CD4-positive, alpha-beta T cell treated with Interleukin-15 for 1 hour (primary cell): ENCODE measurements at places on chromosomes 13 and 19.

DNA sequence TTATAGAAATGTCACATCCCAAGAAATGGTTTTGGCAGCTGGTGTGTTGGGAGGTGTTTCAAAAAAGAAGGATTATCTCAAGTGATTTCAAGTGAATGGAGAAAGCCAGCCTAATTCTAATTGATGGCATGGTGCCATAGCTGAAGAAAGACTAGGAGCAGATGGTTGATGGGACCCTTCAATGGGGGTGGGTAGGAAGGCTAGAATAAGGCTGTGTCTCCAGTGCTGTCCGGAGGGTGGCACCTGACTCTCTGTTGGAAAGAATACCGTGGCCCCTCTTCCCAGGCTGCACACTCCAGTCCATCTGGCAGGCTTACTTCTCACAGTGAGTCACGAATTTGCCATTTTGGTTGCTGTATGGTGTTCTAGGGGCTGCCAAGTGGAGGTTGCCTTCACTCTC is 51.0 kb upstream of the GPR12 start:
- DNase-seq, result no peak

DNA sequence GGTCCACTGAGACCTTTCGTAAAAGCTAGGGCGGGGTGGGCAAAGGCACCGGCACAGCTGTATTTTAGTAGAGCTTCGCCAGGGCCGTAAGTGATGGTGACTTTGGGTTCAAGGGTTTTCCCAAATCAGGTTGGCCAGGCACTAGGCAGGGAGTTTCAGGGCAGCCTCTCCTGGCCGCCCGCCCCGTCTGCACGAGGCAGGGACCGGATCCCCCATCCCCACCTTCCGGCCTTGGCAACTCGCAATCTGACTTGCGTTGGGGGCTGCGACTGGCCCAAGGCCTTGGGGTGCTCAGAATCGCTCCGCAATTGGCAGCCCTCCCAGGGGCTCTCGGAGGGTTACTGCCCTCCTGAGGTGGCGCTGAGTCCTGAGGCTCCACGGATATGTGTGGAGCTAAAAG is 4.1 kb upstream of the ZIC5 start:
- DNase-seq, result no peak

- DNase-seq, result no peak
These were observed 18.4 kb downstream of the NFIX start for GRCh38 chr19:13013649-13014048.

- no peak for DNase-seq
These were observed 235.9 kb downstream of the KLF12 start for GRCh38 chr13:73898276-73898675.

DNA sequence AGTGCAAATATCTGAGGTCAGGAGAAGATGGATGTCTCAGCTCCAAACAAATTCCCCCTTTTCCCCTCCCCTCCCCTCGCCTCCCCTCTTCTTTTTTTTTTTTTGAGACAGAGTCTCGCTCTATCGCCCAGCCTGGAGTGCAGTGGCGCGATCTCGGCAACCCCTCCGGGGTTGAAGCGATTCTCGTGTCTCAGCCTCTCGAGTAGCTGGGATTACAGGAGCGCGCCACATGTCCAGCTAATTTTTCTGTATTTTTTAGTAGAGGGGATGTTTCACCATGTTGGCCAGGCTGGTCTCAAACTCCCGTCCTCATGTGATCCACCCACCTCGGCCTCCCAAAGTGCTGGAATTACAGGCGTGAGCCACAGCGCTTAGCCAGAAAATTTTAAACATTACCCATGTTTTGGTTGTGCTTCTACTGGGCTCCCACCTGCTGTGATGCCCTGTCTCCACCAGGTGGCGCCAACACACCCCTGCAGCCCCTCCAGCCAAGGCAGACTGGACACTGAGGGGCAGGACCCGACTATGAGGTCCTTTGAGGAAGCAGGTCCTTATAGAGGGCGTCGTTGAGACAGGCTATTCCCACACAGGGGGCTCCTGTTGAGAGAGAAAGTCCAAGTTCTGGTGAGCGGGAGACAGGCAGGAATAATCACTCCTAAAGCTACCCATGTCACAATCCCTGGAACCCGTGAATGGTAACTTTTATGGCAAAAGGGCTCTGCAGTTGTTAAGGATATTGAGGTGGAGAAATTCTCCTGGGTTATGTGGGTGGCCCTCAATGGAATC is 6.3 kb downstream of the ERICH4 start:
- DNase-seq, result peak; percentile 70

DNA sequence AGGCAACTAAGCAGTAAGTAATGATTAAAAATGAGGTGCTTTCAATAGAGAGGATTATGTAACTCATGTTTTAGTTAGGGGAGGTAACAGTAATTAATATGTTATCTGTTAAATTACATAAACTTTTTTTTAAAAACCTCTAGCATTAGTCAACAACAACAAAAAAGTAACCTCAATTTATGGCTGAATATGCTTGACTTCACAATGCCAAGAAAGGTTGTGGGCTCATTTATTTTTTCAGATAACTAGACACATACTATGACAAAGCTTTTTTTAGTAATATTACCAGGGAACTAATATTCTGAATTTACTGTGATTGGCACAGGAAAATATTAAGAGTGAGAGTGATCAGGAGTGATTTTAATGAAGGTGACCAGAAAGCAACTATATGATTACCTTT is 54.9 kb downstream of the KCNRG start:
- no peak for DNase-seq

DNA sequence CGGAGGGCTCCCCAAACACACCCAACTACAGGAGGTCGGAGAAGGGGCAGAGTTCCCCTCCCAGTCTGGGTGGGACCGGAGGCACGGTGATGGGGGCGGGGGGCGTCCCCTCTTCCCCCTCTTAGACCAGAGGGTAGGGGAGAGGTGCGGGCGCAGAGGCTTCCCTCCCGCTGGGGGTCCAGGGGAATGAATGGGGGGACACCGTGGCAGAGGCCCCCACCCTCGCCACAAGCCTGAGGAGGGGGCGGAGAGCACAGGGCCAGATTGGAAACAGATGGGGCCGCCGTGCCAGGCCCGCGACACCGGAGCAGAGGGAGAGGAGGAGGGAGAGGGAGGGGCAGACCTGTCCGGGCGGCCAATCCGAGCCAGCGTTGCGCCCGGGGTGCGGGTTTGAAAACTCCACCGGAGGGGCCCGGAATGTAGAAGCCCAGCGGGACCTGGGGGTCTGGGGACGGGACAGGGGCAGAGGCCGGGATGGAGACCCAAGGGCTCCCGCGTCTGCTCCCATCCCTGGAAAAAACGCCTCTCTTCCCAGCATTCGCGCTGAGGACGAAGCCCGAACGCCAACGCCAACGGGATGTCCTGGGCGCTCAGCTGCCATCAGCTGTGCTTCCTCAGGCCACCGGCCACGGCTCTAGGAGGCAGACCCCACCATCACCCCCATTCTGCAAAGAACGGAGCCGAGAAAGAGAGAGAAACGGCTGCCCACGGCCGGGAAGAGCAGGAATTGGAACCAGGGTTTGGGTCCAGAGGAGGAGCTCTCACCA is 46.8 kb downstream of the PTPRS start:
- no peak for DNase-seq

GRCh38 chr13:33003458-33004019 is 12.7 kb upstream of the KL start:
- no peak for DNase-seq

GRCh38 chr13:35789335-35790165 is 313.1 kb upstream of the MAB21L1 start:
- no peak for DNase-seq

DNA sequence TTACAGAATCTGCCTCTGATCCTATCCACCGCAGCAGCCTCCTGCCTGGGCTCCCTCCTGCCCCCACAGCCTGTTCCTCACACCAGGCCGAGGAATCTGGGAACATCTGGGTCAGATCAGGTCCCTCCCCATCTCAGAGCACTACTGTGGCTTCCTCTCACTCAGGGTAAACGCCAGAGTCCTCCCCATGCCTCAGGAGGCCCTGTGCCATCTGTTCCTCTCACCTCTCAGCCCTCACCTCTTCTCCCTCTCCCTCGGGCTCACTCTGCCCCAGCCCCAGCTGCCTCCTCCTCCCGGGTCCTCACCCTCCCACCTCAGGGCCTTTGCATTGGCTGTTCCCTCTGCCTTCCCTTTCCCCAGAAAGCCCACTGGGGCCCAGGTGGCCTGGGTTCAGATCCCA is 18.2 kb downstream of the FCGBP start:
- no peak for DNase-seq

- no peak for DNase-seq
These were observed 842 bp downstream of the SIGLEC9 start for GRCh38 chr19:51125421-51126075.

GRCh38 chr19:41910992-41911888 is 17.0 kb downstream of the ERFL start:
- DNase-seq, result no peak

DNA sequence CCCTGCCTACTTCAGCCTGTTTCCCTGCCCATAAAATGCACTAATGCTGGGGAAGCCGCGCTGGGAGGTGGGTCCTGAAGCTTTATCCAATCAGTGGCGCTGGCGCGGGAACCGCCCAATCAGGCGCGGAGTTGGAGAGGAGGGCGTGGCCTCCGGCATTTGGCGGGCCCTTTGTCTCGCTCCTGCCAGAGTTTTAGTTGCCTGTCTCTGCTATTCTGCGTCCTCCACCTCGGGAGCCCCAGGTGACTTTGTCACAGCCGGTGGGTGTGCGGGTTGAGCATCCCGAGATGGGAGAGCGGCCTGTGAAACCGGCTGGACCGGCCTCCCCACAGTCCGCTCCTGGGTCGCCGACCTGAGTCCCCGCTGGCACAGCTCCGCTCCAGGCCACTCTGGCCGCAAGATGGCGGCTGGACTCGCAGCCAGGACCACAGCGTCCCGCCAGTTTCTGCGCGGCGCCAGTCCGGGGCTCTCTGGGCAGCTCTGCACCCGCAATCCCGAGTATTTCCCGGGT is 30.7 kb upstream of the ZNF429 start:
- DNase-seq, result peak; percentile 63

DNA sequence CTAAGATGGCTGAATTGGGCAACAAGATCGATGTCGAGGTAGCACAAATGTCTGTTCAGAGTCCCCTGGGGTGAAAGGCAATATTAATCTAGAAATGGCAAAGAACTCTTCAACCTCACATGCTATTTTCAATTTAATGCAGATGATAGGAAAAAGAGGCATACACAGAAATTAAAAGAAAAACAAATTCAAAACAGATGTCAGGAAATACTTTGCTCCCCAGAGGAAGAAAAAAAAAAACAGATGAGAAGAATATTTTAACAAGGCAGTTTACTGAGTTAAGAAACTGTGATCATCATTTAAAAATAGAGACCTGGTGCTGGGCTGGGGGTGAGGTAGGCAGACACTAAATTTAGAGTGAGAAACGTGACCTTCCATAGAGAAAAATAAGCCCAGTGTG is 421.9 kb upstream of the ARGLU1 start:
- no peak for DNase-seq

DNA sequence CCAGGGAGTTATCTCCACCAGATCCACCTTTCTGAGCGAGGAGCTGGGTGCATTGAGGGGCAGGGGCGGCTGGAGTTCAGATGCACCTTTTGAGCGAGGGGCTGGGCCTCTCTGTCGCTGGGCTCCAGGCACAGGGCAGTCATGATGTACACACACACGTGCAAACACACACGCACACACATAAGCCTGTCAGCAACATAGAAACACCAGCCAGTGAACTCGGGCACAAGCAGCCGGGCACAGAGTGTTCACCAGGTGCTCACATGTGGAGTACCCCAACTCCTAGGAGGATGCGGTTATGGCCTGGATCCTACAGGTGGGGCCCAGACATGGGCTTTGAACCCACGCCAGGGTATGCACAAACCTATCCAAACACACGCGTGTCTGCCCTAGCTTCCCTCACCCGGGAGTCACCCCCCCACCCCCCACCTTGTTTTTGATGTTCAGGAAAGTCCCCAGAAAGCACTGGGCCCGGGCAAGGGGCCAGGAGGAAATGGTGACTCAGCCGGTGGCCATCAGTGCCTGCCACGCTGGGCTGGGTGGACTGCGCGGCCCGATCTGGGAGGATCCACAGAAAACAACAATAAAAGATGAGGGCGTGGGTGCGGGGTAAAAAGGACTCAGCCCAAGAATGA is 13.3 kb downstream of the ARRDC2 start:
- peak; percentile 86 for DNase-seq

DNA sequence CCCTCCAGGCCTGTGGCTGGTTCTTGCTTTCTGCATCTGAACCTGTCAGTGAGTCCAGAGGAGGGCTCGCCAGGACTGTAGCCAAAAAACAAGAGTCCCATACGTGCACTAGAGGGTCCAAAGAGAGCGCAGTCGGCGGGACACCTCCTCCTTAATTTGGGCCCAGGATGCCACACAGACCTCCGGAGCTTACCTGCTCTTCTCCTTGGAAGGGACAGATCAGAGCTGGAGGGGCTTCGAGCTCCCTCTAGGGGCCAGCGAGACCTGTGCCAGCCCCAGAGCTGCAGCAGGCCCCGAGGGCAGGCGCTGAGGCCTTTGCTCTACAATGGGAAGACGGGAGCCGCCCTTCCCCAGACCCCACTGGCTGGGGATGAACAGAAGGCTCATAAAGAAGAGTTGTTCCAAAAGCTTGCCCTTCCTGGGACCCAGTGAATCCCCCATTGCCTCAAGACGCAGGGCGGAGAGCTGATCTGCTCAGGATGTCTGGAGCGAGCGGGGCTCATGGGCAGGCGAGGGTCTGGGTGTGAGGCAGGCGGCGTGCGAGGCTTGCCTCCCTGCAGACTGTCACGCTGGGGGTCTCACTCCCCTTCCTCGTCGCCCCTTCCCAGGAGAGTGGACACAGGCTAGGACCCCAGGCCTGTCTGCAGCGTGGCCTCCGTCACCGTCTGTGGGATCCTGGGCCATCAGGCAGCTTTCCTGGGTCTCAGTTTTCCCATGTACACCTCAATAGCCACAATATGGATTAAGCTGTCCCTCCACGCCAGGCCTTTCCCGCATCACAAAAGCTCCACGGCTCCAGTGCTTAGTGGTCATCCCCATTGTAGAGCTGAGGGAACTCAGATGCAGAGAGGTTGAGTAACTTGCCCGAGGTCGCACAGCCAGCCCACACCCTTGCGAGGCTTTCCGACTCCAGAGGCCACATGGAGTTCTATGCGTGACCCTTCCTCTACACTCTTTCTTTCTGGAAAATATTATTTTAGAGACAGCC is 46.9 kb upstream of the VSTM2B start:
- DNase-seq, result no peak

DNA sequence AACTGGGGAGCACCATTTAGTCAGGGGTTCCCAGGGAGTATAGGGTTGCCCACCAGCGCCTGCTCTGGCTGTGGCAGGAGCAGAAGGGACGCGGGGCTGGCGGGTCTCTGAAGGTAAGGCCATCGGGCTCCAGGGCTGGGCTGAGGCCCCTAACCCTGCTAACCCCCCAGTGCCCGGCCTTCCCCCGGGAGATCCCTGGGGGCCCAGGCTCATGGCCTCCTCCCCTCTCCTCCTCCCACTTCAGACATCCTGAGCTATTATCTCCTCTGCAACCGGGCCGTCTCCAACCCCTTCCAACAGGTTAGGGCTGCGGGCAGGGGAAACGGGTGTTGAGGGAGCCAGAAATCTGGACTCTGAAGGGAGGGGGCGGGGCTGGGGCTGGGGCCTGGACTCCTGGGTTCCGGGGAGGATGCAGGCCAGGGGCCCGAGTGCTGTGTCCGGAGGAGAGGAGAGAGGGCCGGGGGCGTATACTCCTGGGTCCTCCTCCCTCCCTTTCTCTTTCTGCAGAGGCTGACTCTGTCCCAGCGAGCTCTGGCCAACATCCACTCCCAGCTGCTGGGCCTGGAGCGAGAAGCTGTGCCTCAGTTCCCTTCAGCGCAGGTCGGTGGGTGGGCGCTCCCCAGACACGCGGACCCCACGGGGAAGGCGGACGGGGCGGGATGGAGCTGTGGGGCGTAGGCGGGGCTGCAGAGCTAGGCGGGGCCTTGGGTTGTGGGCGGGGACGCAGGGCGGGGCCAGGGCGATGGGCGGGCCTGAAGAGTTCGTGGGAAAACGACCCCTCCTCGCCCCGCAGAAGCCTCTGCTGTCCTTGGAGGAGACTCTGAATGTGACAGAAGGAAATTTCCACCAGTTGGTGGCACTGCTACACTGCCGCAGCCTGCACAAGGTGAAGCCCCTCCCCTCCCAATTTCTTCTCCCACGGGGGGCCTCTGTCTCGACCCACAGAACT is 15.3 kb downstream of the TTYH1 start:
- peak; percentile 29 for DNase-seq
